Left colon (tissue), 2 donors: ENCODE measurements at places on chromosomes 3 and 15.
A peak's percentile ranks its signal among the peaks of the same experiment; 100 is the strongest.

DNA sequence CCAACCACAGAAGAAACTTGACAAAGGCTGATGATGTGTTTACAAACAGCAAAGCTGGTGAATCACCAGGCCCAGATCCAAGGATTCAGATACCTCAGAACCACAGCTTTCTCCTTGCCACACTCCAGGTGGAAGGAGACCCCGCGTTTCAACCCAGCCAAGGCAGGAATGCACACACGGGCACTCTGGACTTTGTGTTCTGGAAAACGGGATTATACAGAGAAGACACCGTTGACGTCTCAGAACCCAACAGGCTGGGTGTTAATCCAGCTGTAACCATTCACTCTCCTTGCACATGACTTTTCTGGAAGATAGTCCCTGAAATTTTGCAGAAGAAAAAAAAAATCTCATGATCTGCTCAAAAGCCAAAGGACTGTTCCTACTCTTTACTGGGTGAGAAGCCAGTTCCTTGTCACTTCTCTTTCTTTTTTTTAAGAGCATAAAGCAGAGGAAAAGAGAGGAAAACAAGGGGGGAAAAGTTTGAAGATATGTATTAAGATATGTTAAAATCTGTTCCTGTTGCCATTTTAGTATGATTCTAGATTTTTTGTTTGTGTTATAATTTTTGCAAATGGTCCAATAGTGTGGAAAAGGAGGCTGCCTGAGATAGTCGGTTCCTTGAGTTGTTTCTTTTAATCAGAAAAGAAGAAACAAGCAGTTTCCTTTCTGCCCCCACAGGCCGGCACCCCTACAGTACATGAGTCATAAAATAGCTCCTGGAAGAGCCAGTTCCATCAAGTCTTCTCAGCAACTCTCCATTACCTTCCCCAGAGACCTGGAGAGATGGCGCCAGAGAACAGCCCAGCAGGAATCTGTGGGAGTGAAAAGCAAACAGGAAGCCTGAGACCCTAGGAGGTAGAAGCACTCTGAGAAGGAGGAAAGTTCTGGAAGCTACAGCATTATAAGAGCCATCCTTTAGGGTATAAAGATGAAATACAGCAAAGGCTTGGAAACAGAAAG lies 73.1 kb downstream of the RORA start:
- no peak for DNase-seq

GRCh38 chr3:87461443-87461842 lies 185.1 kb upstream of the POU1F1 start:
- DNase-seq: no peak

- DNase-seq: no peak
Observed at GRCh38 chr3:194449913-194450312, 36.9 kb downstream of the ATP13A3 start.

- DNase-seq: no peak
Observed at GRCh38 chr15:97078591-97078990, 748.1 kb downstream of the NR2F2 start.

DNA sequence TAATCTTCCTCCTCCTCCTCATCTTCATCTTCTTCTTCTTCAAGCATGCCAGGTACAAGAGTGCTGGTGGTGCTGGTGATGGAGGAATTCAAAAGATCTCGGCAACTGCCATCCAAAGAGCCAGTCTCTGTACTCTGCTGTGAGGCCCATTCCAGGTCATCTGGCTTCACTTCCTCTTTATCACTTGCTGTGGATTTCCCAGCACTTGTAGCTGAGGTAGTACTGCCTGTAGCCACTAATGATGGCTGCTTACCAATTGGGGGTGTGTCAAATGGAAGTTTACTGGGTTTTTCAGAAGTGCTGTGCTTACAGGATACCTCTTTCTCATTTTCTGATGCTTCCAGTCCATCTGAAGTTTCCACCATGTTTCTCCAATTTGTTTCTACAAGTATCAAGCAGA lies 28.8 kb upstream of the SHC4 start:
- DNase-seq: no peak

DNA sequence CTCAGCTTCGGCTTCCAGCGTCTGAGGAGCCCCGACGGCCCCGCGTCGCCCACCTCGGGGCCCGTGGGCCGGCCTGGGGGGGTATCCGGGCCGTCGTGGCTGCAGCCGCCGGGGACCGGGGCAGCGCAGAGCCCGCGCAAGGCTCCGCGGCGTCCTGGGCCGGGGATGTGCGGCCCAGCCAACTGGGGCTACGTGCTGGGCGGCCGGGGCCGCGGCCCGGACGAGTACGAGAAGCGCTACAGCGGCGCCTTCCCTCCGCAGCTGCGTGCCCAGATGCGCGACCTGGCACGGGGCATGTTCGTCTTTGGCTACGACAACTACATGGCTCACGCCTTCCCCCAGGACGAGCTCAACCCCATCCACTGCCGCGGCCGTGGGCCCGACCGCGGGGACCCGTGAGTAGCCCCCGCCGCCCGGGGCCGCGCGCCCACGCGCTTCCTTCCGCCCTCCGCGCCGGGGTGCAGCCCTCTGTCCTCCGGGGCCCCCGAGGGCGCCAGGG lies 462 bp downstream of the EDEM1 start:
- DNase-seq: peak; percentile 65

DNA sequence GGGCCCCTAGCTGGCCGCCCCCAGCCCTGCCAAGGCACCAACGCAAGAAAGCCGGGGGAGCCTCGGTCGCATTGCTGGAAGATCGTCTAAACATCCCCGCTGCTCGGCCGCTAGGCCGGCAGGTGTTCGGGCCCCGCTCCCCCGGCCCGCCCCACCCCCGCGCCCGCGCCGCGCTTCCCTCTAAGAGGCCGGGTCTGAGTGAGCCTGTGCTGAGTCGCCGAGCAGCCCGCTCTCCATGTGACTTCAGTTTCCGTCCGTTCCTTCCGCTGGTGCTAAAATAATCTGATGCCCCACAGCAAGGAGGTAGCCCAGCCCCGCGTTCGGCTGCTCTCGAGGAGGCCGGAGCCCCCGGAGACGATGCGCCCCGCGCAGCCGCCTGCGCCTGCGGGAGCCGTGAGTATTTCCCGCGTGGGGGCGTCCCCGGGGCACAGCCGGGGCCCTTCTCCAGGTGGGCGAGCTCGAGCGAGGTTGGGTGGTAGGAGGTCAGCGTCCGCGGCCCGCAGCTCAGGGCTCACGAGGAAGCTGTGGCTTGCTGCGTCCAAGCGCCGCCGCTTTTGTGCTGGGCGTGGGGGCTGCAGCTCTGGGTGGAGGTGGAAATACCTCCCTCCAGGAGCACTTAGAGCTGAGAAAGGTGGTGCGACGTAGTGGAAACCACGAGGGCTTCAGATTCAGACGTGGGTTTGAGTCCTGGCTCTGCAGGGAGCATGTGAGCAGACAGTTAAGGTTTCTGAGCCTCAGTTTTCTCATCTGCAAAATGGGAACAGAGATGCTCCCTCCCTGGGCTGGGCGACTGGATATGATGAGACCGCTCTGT lies at the start of gene NRROS:
Gene NRROS, plus strand, starts transcription at position 212 of the 814 bp plus-strand sequence. CDS start 14,846 bp downstream, outside the sequence.
- DNase-seq: peak; percentile 75

DNA sequence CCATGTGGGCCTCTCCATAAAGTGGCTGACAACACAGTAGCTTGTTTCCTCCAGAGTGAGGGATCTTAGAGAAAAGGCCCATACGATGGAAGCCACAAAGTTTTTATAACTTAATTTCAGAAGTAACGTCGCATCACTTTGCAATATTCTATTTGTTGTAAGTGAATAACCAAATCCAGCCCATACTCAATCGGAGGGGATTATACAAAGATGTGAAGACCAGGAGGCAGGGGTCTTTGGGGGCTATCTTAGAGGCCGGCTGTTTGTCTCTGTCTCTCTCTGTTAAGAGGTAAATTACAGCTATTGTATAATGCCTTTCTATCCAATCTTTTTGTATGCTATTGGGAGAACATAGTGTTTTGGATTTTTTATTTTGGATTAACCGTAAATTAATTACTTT lies 9.1 kb downstream of the ARIH1 start:
- no peak for DNase-seq

DNA sequence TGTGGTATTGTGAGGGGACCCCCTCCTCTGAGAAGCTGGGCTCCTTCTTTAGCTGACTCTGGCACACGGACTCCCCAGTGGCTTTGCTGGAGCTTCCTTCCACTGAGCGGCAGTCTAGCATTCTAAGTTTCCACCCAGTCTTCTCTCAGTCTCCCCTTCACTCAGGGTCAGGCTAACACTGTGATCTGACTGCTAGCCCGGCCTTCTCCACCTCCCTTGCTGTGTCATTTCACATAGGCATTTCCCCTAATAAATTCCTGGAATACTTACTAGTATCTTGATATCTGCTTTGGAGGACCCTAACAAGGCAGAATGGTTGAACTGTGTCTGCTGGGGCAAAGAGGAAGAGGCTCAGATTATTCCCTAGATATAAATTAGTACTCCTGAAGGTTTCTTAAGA lies 106.2 kb upstream of the THBS1 start:
- DNase-seq: no peak

DNA sequence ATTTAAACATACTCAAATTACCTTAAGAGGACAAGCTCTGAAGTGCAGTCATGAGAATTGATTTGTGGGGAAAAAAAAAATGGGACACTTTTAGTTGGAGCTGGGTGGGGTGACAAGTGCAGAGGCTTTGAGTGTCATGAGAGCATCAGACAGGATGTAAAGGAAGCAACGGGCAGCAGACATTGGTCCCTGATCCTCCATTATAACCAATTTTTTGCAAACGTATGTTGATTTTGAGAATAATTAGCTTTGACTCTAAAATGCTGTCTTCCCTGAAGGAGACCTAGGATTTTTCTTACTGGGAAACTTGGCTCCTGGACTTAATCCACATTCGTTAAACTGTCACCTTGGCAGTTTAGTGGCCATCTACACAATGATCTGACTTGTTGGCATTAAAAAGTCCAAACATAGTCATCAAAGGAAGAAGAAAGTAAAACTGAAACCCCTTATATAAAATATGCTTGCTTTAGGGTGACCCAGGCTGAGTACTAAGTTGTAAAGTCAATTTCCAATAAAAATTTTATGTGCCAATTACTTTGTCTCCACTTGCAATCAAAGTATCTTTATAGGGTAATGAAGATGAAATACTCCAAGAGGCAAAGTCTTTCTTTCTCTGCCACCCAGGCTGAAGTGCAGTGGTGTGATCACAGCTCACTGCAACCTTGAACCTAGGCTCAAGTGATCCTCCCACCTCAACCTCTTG lies 45.6 kb downstream of the BCL2L10 start:
- peak; percentile 31 for DNase-seq

DNA sequence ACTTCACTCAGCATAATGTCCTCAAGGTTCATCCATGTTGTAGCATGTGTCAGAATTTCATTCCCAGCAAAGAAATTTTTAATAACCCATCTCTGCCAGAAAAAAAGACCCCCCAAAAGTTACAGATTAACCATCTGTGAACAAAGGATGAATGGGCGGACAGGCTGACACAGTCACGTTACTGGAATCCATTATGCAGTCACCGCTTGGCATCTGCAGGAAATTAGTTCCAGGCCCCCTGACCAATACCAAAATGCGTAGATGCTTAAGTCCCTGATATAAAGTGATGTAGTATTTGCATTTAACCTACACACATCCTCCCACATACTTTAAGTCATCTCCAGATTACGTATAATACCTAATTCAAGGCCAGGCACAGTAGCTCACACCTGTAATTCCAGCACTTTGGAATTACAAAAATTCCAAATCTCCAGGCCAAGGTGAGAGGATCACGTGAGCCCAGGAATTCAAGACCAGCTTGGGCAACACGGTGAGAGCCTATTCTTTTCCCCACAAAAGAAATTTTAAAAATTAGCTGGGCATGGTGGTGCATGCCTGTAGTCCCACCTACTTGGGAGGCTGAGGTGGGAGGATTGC lies 1.5 kb upstream of the SLC12A8 start:
- no peak for DNase-seq

GRCh38 chr3:183008303-183008702 lies 28.0 kb upstream of the DCUN1D1 start:
- DNase-seq: no peak

DNA sequence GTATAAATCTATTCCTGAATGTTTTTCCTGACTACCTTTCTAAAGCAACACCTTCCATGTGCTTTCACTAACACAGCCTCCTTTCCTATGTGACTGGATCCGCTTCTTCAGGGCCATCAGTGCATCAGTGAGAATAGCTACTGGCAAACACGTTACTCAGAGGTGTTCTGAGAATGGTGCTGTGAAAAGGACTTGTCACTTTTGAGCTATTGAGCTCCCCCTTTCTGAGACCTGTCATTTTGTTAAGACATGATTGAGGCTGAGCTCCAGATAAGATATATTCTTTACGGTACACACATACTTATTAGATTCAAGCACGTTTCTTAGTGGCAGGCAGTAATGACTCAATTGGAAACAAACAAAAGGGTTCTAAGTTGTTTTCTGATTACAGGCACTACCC lies 45.0 kb upstream of the ADCY5 start:
- DNase-seq: no peak

DNA sequence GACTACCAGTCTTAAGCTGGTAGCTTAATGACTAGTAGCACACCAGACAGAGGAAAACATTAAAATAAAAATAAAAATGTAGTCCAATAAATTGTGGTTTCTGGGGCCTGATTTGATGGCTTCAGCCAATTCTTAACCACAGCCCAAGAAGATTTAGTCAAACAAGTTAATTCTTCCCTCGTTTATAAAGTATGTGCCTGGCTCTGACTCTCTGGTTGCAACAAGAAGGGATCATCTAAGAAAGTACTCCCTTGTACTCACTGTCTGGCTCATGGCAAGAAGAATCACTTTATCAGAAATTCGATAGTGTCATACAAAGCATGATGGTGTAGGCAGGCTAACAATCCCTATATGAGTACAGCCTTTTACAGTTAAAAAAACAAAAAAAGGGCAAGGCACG lies 141.9 kb downstream of the P3H2 start:
- no peak for DNase-seq
